ENCODE measurements at places on chromosomes 13 and 19.

DNA sequence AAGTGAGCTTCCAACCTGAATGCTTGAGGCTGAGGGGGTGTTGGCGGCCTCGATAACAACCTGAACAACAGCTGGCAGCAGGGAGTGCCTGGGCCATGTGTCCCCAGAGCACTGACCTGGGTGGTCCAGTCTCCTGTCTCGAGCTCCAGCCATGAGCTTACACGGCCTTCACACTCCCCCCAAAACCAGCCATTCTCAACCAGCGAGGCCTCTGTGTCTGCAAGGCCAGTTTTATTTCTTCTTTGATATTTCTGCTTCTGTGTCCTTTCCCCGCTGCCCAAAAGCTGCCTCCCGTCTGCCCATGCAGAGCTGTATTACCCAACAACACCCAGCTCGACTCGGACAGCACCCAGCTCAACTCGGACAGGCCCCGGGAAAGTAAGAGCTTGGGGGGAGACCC is 32.5 kb upstream of the TFDP1 start:
- DNase-seq, result no peak

DNA sequence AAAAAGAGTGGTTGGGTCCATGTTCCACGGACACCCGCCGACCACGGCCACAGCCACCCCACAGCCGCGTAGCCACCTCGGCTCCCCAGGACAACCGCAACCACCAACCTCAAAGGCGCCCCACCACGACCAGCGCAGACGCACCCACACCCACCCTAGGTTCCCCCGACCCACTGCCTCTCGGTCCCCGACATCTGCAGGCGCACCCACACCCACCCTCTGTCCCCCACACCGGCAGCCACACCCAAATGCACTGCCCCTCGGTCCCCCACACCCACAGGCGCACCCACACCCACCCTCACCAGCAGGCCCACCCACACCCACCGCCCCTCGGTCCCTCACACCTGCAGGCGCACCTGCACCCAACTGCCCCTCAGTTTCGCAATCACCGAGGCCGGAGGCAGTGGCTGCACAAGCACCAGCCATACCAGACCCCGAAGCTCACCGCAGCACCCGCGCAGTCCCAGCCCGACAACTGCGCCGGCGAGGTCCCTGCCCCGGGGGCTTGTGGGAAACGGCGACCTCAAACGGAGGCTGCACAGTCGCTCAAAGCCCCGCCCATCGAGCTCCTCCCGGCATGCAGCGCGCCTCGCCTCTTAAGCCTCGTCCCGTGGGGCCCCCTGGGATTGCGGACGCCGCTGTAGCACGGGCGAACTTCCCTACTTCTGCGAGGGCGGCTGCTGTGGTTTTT is 18.3 kb downstream of the ZNF77 start:
- DNase-seq, result no peak

GRCh38 chr19:2731181-2731995 is 8.4 kb downstream of the SLC39A3 start:
- no peak for DNase-seq

DNA sequence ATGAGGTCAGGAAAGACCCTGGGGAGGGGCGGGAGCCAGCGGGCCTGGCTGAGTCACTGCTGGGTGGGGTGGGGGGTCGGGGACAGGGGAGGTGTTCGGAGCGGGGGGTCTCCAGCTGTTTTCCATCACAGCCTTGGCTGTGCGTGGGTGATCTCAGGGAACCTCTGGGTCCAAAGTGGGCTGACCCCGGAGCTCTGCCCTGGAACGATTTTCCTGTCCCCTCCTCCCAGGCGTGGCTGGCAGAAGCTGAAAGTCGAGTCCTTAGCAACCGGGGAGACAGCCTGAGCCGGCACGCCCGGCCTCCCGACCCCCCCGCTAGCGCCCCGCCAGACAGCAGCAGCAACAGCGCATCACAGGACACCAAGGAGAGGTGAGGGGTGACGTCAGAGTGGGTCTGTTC is 10.6 kb downstream of the TRIP10 start:
- DNase-seq, result no peak

DNA sequence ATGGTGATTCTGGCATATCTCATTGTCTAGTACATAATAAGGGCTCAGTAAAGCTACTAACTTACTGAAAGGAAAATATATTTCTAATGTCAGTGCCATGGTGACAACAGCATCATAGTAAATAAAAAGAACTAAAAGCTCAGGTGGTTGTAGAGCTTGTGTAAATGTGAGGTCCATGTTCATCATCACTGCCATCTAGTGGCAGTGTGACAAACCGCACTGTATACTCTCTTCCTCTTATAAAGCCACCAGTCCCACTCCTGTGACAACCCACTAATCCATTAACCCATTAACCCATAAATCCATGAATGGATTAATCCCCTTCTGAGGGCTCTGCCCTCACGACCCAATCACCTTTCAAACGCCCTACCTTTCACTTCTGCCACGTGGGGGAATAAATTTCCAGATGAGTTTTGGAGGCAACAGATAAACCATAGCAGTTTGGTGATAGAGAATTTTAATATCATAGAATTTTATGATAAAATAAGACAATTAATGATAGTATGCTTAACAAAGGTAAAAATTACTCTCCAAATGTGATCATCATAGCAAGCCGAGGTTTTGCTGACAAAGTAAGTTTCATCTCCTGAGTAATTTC is 160.4 kb upstream of the SGCG start:
- peak; percentile 9 for DNase-seq
